ENCODE measurements at places on chromosomes 13 and 19.

GRCh38 chr13:99486996-99487395, 14.3 kb upstream of the TM9SF2 start:
- no peak for DNase-seq

DNA sequence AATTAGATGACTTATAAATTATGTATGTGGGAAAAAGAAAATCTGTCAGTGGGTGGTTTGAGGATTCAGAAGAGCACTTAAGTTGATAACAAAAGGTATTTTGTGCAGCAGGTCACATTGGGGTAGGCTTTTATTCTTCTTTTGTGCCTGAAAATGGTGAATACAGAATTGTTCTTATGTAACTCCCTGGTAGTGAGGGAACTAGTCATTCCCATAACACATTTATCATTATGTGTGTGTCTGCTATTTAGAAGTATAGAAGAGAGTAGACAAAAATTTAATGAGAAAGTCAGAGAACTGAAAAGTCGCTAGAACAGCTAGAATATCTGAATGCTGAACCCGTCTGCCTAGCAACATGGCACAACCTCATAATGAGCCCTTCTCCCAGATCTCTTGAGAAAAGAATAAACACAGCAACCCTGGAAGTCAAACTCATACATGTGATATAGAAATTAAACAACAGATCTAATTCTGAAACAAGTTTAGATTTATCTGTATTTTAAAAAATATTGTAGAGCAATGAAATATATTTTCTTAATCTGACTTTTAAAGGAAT, 111.8 kb upstream of the EDNRB start:
- DNase-seq, result no peak

DNA sequence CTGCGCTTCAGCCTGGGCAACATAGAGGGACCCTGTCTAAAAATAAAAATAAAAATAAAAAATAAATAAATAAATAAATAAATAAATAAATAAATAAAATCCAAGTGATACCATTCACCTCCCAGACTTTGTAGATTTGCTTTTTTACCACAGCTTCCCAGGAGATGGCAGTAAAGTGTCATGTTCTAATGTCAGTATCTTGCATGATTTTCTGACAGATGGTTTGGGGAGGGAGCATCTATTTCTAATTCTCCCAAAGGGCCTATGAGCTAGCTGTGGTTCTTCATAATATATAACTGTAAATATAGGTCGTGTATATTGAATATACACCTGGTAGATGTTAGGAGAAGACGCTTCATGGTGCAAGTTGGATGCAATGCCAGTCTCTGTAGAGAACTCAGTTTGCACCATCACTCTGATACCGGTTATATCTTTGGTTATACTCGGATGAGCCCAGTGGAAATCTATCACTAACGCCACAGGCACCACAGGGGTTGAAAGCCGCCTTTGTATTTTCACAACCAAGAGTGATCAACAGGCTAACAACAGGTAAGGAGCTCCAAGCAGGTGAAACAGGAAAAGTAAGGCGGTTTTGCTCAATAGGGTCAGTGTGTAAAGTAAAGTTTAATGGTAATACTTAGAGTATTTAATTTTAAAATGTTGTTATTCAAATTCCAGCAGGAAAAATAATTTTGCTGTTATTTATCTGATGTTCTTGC, 13.9 kb downstream of the APLP1 start:
- no peak for DNase-seq

DNA sequence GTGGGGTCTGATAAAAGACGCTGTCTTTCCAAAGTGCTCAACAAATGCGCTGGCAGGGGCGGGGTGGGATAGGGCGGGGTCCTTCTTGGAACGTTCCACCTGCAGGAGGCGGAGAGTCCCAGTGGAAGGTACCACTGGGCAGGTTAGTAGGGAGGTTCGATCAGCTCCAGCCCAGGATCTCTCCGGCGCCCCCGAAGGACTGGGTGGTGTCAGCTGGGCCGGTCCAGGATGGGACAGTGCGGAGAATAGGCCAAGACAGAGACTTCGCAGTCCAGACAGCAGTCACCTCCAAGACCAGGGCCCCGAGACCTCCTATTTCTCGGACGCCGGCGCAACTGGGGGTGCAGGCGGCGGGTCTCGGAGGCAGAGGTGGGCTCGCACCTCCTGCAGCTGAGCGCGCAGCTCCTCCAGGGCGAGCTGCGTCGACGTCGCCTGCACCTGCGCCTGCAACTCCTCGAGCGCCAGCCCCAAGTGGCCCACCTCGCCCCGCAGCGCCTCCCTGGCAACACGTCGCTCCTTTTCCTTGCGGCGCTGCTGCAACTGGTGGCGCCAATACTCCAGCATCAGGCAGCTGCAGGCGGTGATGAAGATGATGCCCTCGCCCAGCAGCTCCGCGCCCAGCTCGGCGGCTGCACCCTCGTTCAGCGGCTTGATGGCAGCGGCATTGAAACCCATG, 21.6 kb downstream of the VASP start:
- DNase-seq, result peak; percentile 84

GRCh38 chr19:676007-676338, 219 bp upstream of the FSTL3 start:
- DNase-seq, result no peak

- DNase-seq, result no peak
Measured at GRCh38 chr13:65505941-65506340, 1724.2 kb downstream of the PCDH9 start.

- DNase-seq, result no peak
Measured at GRCh38 chr13:46100191-46100815, 4.5 kb downstream of the CPB2 start.

- no peak for DNase-seq
Measured at GRCh38 chr19:1327125-1327524, 41.5 kb downstream of the EFNA2 start.

- no peak for DNase-seq
Measured at GRCh38 chr19:35149463-35149862, 5.1 kb upstream of the FXYD5 start.

DNA sequence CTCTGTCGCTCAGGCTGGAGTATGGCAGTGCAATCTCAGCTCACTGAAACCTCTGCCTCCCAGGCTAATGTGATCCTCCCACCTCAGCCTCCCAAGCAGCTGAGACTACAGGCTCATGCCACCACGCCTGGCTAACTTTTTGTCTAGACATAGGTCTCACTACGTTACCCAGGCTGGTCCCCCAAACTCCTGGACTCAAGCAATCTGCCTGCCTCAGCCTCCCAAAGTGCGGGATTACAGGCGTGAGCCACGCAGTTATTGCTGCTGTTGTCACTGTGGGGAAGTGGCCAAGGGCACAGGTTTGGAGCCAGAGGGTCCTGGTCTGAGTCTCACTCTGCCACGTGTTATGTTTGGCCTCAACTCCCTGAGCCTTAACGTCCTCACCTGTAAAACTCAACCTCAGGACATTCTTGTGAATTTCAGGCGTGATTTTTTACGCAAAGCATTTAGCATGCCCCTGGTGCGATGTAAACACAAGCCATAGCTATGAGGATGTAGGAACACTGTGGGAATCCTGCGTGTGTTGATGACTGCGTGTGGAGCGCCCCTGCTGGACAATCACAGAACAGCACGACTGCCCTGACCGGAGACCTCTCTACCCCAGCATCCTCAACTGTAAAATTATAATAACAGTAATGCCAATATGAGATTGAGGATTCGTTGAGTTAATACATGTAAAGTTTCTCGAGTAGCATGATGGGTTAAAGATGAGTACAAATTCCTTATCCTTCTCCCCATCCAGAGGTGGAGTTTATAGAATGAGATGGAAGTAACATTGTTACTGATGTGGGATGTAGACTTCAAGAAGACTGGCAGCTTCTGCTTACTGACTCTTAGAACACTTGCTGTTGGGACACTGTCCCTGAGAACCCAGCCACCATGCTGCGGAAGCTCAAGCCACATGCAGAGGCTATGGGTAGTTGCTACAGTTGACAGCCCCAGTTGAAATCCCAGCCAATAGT, 41.8 kb upstream of the PNMA8B start:
- no peak for DNase-seq

All from NCI-H510A (cell line).